Activated naive CD8-positive, alpha-beta T cell treated with anti-CD3 and anti-CD28 coated beads, Interleukin-2, amount 50 U/mL, for 24 hours (primary cell): ENCODE measurements at places on chromosomes 13 and 19.

DNA sequence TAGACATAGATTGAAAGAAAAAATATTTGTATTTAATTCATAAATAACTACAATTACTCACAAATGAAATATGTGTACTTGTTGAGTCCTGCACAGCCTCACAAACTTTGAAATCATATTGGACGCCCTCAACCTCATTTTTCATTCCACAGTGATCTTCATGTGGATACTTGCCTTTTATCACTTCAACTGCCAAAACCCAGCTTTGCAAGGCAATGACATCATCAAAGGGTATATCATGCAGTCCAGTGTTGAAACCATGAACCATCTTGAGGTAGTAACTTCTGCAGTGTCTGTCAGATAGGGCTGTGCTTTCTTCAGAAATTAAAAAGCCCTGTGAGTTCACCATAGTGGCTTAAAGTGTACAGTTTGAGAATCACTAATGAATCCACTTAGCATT lies 82.2 kb downstream of the HS6ST3 start:
- DNase-seq = no peak

- DNase-seq = no peak
Observed at GRCh38 chr13:41674246-41674645, 216.9 kb downstream of the RGCC start.

- DNase-seq = no peak
Observed at GRCh38 chr19:38773469-38774177, at the start of gene LGALS7. TSS of gene LGALS7 (minus strand) at chr19:38773517. CDS start at chr19:38773492, 25 bp downstream.

DNA sequence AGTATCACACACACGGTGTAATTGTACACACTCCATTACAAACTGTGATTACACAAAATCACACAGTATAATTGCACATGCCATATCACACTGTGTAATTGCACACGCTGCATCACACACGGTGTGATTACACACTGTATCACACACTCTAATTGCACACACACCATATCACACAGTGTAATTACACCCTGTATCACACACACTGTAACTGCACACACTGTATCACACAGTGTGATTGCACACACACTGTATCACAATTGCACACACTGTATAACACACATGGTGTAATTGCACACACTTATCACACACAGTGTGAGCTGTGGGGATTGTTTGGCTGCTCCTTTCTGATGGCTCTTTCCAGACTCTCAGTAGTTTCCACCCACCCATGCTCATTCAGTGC lies 162.6 kb upstream of the SGCG start:
- no peak for DNase-seq

GRCh38 chr13:64749301-64749700 lies 2480.8 kb downstream of the PCDH9 start:
- DNase-seq = no peak

DNA sequence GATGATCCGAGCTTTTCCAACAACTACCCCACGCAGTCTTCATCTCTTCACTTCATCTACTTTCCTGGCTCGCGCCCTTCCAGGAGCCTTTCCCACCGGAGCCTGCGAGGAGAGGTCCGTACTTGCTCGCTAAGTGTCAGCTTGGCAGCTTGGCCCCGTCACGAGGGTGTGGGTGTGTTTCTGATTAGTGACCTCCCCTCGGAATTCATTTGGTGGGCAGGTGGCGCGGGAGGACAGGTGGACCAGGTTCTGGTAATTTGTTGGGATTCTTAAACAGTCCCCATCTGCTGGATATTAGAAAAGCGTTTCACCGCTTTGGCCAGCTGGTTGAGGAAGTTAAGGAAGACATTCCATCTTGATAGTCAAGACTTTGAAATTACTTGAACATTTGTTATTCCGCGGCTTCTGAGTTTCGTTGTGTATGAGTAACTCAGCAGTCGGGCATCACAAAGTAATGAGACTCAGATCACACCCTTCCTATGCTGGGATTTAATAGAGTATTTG lies 515 bp downstream of the UFM1 start:
- peak; percentile 58 for DNase-seq

DNA sequence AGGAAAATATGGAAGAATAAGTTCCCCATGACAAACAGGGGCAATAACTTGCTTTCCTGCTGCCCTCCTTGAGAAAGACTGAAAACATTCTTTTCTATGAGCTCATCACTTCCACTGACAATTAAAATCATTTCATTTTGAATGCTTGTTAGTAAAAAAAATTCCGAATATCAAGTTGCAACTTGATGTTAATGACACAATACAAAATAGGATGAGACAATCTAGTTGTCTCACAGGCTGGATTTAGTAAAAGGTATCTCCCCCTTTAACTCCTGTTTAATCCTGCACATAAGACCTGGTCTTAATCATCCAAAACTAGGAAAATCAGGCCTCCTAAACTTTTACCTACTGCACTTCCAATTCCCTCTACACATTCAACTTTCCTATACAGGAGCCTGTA lies 24.7 kb downstream of the IRS2 start:
- no peak for DNase-seq

- no peak for DNase-seq
Observed at GRCh38 chr13:88042489-88042888, 371.3 kb downstream of the SLITRK5 start.

GRCh38 chr19:40422748-40423566 lies 2.8 kb downstream of the SERTAD1 start:
- no peak for DNase-seq

DNA sequence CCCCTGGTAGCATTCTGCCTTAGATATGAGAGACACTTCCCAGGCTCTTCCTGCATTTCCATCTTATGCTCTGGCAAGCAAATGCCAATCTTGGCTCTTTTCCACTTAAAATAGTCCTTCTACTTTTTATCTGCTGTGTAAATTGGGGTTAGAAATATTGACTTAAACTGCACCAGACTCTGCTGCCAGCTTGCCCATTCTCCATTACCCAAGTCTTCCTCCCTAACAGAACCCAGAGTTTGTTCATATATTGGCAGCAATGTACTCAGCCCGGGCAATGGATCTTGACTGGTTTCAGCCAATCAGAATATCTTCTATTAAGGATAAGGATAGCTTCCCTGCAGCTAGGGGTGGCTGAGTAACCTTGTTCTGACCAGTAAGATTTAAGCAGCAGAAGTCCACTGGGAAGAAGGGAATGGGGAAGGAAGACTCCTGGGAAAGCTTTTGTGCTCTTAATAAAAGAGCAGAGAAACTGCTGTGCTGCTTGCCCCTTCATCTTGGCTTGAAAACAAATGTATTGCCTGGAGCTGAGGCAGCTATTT lies 177.1 kb downstream of the KCNRG start:
- DNase-seq = no peak

DNA sequence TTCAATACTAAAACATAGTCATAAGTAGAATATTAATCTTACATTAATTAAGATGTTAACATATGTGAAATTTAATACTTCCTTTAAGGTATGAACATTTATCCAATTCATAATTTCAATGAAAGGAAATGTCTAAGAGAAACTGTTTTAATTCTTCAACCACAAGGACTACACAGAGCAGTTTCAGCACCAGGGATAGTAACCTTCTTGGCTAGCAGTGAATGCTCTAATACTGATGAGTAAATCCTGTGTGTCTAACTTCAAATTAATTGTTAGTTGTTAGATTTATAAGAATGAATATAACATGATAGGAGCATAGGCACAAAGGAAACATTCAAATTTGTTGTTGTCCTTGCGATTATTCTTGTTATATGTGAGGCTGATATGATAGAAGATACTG lies 15.6 kb upstream of the NBEA start:
- DNase-seq = no peak

GRCh38 chr13:32297206-32297605 lies 18.0 kb downstream of the ZAR1L start:
- no peak for DNase-seq

- DNase-seq = peak; percentile 65
Observed at GRCh38 chr19:13621413-13621812, 115.1 kb upstream of the CACNA1A start.

DNA sequence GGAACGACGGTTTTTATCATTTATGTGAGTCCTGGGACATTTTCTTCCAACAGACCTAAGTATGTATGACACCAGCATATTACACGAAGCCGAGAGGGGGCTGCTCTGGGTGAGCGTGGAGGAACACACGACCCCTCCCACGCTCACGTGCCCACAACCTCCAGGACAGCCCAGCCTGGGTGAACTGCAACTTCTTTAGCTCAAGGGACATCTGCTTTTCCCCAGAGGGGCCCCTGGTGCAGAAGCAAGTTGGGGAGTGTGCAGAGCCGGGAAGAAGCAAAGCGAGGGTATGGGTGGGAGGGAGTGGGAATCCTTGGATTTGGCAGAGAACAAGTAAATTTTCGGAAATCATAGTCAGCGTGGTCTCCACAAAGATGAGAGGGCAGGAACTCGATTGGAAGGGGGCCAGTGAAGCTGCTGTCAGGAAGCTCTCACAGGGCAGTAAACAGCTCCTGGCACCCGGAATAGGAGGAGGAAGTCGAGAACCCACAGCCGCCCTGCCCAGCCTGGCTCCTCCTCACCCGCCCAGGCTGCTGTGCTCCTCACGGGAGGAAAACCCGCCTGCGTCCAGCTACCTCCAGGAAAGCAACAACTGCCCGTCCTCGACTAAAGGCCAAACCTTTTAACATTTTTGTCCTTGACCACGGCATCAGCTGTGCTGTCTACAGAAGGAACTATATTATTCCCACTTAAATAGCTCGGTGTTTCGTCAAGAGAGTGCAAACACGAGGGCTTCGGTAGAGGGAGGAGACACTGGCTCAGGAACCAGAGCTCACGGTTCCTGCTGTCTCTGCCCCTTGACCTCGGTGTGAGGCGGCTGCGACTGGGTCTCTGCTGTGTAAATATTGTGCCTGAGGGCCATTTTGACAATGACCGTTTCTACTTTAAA lies 17.2 kb upstream of the CFAP97D2 start:
- DNase-seq = no peak

GRCh38 chr19:45693106-45693788 lies 781 bp downstream of the QPCTL start:
- peak; percentile 90 for DNase-seq

- DNase-seq = no peak
Observed at GRCh38 chr13:23714672-23715071, 144.5 kb downstream of the TNFRSF19 start.

DNA sequence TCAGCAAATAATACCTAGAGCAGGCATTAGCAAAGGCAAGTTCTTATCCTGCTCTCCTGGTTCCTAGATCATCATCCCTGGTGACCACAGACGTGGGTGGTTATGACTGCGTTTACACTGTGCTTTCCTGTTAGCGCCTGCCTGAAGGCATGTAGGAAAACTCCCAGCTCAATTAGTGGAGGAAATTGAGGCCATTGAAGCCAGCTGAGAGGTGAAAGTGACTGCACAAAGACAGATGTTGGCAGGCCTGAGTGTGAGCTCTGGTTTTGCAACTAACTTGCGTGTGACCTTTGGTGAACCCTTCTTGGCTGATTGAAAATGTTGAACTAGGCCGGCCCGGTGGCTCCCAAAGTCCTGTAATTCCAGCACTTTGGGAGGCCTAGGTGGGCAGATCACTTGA lies 17.5 kb upstream of the NWD1 start:
- no peak for DNase-seq

DNA sequence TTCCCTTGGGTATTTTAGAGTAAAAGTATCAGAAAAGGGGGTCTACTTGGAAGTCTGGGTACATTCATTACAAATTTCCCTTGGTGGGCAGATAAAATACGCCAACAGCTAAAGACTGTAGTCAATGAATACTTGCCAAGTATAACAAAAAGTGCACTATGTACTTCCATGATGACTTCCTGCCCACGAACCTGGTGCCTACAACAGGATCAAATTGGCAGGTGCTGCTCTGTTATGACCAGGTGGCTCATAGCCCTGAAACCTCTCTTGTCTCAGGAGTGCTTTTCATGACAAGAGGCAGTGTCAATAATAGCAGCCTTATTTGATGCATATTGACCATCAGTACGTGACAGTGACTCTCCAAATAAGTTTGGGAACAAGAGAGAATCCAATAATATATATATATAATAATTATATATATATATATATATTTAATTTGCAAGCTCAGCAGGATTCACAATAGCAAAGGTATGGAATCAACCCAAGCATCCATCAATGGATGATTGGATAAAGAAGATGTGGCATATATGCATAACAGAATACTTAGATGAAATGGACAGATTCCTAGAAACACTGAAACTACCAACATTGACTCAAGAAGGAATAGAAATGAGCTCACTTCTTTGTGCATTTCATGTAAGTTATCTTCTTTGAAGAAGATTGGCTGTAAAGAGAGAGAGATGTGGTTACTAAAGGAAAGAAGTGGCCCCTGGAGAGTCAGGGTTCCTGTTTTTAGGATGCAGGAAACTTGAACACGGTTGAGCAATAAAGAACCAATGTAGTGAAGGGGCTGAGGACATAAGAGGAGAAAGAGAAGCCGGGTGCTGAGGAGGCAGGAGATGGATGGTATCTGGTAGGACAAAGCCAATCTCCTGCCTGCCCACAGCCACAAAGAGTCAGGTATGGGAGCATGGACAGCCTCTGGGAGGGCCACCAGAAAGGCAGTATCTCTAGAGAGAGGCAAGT lies 52.0 kb upstream of the GTF2F2 start:
- DNase-seq = no peak

DNA sequence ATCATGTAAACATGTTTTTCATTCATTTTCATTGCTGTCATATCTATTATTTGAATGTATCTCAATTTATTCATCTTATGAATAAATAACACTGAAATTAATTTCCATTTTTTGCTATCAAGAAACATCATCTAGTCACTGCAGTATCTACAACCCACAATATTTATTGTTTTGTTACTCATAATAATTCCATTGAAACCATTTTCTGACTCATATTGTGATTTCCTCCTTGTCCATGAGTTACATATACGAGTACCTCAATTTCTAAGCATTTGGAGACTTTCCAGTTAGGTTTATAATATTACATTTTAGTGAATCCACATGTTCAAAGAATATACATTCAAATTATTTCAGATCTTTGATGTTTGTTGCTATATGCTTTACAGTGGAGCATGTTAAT lies 1524.0 kb downstream of the SLITRK1 start:
- DNase-seq = no peak

DNA sequence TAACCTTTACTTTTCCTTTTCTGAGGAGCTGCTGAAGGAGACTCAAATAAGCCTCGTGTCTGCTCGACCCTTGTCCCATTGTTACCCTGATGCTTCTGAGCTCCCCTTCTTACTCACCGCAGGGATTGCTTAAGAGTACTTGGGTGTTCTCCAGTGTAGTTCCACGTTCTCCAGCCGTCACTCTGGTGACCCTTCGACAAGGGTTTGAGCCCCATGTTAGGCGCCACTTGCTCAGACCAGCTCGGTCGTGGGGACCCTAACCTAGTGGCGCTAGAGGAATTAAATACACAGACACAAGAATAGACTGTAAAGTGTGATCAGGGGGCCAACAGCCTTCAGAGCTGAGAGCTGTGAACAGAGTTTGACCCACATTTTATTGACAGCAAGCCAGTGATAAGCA lies 10.3 kb downstream of the ZNF480 start:
- DNase-seq = peak; percentile 23
